ENCODE measurements at places on chromosomes 13 and 19.
A peak's percentile ranks its signal among the peaks of the same experiment; 100 is the strongest.

GRCh38 chr19:6260912-6261650 lies 18.7 kb downstream of the MLLT1 start:
- H3K4me3 ChIP-seq = no peak overlapping the region
- H3K27ac ChIP-seq = no peak overlapping the region
- H3K36me3 ChIP-seq = no peaks in the 10 kb centered on the region
- H3K4me1 ChIP-seq = no peaks in the 10 kb centered on the region
- no peaks in the 10 kb centered on the region for H3K27me3 ChIP-seq

DNA sequence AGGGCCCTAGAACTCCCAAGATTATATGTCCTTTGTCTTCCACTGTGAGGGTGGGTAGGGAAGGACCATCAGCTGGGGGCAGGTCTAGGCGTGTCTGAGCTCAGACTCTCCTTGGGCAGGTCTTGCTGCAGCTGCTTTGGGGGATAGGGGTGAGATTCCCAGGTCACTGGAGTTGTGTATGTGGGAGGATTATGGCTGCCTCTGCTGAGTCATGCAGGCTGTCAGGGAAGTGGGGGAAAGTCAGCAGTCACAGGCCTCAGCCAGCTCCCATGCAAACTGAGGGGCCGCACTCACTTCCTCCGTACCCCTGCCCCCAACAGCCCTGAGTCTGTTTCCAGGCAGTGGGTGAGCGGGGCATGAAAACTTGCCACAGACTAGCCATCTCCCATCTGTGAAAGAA lies 600.8 kb downstream of the DIAPH3 start:
- H3K4me3 ChIP-seq = no peak overlapping the region
- no peaks in the 10 kb centered on the region for H3K4me1 ChIP-seq
- no peaks in the 10 kb centered on the region for H3K27me3 ChIP-seq
- no peak for DNase-seq
- no peaks in the 10 kb centered on the region for H3K36me3 ChIP-seq

- H3K27me3 ChIP-seq = peaks cover 4% of the 10 kb centered on the region
- H3K36me3 ChIP-seq = no peaks in the 10 kb centered on the region
- H3K4me1 ChIP-seq = no peaks in the 10 kb centered on the region
- DNase-seq = no peak
Measured at GRCh38 chr19:38457202-38457601, 23.7 kb downstream of the RYR1 start.

GRCh38 chr19:23283925-23284324 lies 33.7 kb upstream of the ZNF724 start:
- H3K27me3 ChIP-seq = no peaks in the 10 kb centered on the region
- no peak overlapping the region for H3K4me3 ChIP-seq
- H3K27ac ChIP-seq = no peak overlapping the region
- no peaks in the 10 kb centered on the region for H3K4me1 ChIP-seq
- peak; percentile 12 for DNase-seq

DNA sequence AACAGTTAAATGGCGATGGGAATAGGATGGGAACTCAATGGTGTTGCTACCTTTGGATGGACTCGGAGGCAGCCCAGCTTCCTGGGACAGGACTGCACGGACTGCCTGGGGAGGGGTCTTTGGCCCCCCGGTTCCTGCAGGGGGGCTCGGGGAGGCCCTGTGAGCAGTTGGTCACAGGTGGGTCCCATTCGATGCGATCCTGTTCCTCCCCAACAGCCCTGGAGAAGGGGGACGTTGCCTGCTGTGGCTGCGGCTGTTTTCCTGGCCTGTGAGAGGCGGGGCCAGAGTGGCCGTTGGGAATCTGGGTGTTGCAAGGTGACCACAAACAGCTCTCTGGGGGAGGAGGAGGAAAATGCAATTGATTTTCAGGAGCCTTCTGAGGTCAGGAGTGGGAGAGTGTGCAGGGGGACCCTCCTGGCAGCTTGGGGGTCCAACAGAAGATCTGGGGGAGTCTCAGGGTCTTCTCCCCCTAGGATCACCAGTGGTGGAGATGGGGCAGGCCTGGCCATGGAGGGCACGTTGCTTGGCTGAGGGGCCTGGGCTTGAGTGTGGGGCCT lies 1.9 kb upstream of the PLPPR3 start:
- peaks cover 14% of the 10 kb centered on the region for H3K4me1 ChIP-seq
- DNase-seq = no peak
- no peak overlapping the region for H3K4me3 ChIP-seq
- H3K27me3 ChIP-seq = peaks cover 39% of the 10 kb centered on the region

- no peak for DNase-seq
- H3K27me3 ChIP-seq = no peaks in the 10 kb centered on the region
- H3K27ac ChIP-seq = no peak overlapping the region
- H3K4me3 ChIP-seq = no peak overlapping the region
Measured at GRCh38 chr13:39056018-39056417, 17.8 kb downstream of the NHLRC3 start.

DNA sequence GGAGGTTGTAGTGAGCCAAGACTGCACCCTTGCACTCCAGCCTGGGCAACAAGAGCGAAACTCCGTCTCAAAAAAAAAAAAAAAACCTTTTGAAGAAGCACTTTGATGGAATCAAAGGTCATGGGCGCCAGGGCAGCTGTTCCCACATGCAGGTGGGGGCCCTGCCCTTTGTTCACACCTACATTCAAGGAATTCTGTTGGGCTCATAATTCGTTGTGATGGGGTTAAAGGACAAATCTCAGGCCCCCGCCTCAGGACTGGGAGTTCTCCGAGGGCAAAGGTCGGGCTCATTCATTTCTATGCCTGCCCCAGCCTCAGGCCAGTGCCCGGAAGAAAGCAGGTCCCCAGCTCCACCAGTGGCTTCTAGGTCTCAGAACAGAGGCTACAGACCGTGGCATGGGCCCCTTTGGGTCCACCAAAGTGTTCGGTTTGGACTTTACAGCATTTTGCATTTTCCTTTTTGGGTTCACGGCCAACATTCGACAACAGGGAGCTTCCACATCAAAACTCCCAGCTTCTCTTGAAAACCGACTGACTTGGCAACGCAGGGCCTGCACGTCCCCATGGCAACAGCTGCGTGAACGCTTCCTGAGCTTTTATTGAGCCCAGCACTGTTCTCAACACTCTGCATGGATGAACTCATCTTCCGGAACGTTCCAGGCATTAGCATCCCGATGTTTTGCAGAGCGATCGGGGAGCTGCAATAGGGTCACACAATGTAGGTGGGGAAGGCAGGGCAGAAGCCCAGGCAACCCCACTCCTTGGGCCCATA lies 10.1 kb upstream of the GTF2F1 start:
- no peak overlapping the region for H3K27ac ChIP-seq
- no peak for DNase-seq
- no peaks in the 10 kb centered on the region for H3K36me3 ChIP-seq
- no peak overlapping the region for H3K4me3 ChIP-seq
- H3K27me3 ChIP-seq = no peaks in the 10 kb centered on the region
